ENCODE measurements at places on chromosomes 11 and 22. TPM values are rescaled to one million over a fixed set of nuclear protein-coding genes. Genes with fewer than 3 reads are reported as not detected.

KRTAP5-2 gene
- not detected for polyA plus RNA-seq

DGCR6 gene
- 7.4 TPM for polyA plus RNA-seq

- no peak for DNase-seq
Measured at GRCh38 chr22:18048041-18048440, 23.7 kb upstream of the MICAL3 start.

DNA sequence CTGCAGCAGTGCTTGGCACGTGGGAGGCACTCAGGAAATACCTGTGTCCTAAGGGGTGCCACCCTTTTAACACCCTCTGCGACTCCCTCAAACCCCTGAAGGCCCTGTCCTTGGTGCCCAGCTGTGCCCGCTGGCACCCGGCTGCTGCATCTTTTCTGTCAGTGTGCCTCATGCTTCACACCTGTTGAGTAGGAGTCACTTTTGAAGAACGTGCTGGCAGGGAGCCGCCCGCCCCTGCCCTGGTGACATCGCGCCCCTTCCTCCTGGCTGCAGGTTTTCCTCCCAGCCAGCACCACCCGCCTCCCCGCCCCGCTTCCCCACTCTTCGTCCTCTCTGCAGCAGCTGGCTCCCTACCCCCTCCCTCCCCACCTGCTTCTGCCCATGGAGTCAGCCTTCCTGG lies 17.8 kb downstream of the FRMD8 start:
- no peak for DNase-seq

DNA sequence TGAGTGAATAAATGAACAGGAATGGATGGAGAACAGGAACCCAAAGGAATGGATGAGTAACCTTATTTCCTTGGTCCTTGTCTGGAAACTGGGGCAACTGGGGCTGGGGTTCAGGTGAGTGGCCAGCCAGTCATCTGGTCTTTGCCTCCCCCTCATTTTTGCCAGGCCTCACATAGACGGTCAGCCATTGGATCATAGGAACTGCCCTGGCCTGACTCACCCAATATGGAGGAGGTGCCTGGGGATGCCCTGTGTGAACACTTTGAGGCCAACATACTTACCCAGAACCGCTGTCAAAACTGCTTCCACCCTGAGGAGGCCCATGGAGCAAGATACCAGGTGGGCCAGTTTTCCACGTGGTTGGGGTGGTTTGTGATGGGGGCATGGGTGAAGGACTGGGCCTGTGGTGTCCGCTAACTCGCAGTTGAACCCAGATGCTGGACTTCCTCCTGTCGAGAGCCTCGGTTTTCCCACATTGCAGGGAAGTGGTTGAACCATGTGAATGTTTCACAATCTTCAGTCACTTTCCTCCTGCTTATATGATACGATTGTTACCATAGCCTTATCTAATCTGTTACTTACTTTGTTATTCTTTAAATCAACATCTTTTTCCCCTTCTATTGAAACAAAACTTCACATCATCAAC lies 4.4 kb downstream of the TRIOBP start:
- DNase-seq = no peak

DNA sequence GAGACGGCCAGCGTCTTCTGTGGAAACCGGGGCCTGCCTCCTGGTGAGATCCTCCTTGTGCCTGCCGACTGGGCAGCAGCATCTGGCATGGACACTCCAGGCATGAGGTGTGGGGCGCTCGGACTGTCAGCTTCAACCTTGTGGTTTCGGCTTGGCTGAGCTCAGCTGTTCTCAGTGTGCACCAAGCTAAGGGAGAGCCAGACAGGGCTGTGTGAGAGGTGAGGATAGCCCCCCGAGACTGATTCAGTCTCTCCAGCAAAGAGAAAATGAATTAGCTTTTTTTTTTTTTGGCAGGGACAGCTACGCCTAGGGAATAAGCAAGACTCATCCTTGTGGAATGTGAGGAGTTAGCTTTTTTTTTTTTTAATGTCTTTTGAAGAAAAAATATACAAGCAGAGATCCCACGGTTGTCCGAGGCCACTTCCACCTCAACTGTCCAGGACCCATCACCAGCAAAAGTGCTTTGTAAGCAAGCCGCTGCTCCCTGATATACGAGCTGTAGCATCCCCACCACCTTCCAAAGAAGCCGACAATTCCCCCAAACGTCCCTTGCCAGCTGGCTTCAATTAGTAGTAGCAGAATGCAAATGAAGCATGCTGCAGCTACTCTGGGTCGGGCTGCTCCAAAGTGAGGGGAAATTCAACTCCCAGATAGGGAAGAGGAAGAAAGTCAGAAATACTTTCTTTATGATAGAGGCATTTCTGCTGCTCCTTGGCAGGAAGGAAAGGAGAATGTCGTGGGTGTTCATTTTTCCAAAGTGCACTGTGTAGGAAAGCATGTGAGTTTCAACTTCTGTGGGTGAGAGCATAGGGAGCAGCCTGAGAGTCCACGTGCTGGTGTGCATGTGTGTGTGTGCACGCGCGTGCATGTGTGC lies 9.7 kb upstream of the THY1 start:
- no peak for DNase-seq

- DNase-seq = no peak
Measured at GRCh38 chr11:60914633-60915247, 782 bp downstream of the TMEM109 start.

Data from left renal pelvis (tissue), 4 donors.